ENCODE measurements at places on chromosomes 16 and 17.

GRCh38 chr17:2691069-2691871 lies 20.3 kb downstream of the CLUH start:
- DNase-seq, result no peak

DNA sequence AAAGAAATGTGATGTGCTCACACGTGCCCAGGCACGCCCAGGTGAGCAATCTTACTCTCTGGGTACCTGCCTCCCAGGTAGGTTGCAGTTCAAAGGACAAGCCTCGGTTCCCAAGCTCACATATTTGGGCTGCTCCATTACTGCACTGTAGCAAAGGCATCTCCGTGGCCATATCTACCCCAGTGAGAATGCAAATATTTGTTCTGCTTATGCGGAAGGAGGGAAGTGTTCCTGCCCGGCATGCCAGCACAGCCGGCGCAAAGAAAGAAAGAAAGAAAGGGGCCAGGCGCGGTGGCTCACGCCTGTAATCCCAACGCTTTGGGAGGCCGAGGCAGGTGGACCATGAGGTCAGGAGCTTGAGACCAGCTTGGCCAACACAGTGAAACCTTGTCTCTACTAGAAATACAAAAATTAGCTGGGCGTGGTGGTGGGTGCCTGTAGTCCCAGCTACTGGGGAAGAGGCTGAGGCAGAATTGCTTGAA lies 30.7 kb downstream of the SLC43A2 start:
- no peak for DNase-seq

GRCh38 chr16:75260851-75261589 lies 9.6 kb upstream of the BCAR1 start:
- DNase-seq, result no peak

DNA sequence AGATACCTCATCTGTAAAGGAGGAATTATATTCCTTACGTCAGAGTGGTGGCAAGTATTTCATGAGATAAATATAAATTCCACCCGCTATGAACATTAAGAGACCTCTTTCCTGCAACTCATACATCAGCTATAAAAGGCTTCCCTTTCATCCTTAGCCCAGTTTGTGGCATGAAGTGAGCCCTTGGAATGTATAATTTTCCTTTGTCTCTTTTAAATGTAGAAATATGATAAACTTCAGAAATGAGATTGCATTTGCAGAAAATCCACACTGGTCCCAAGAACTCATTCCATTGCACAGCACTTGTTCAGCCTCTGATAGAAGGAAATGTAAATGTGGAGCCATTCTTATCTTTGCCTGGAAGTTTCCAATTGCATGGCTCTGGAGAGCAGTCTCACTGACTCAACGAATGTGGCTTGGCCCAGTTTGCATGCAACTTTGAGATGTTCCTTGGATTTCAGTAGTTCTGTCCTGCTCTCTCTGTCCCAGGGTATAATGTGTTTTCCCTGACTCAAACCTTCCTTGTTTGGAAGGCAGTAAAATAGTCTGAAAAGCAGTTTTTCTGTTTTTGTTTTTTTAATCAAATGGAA lies 746.4 kb downstream of the CDH11 start:
- no peak for DNase-seq

DNA sequence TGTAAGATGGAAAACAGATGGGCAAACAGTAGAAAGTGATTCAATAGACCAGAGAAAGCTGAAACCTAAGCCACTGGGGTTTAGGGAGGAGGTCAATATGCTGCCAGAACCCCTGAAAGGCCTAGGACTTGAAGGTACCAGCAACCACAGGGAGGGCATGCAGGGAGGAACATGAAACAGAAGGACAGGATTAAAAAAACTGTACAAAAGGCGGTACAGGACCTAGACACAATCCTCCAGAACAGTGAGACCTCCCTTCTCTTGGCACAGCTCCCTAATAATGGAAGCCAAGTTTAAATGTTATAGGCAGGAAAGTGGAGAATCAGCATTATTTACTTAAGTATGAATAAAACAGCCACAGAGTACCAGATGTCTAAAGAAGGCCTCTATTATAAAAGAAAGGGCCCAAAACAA lies 105.5 kb downstream of the SPAG9 start:
- DNase-seq, result peak; percentile 41

GRCh38 chr16:87881324-87882200 lies 12.3 kb upstream of the SLC7A5 start:
- DNase-seq, result peak; percentile 30

GRCh38 chr17:951325-952132 lies 28.0 kb downstream of the NXN start:
- DNase-seq, result peak; percentile 86

GRCh38 chr16:56281249-56281805 lies 90.0 kb downstream of the GNAO1 start:
- DNase-seq, result peak; percentile 26

All from choroid plexus epithelial cell (primary cell).